ENCODE measurements at places on chromosomes 1 and 21.

- no peak for DNase-seq
Measured at GRCh38 chr1:184425449-184426277, 38.8 kb downstream of the C1orf21 start.

DNA sequence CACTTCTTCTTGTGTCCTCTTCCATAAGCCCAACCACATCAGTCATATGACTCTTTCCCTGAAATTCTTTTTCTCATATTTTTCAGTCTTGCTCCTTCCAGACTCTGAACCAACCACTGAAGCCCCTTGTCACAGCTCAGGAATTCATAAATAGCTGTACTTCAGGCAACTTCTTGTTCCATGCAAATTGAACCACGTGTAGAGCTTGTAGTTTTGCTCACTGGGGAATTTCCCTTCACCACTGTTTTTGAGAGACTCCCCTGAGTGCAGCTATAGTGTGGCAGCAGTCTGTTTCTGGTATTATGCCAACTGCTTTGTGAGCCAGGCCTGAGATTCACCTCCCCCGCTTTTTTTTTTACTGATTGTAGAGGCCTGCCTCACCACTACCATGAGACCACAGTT, 150.3 kb upstream of the SPAG17 start:
- DNase-seq = no peak

- no peak for DNase-seq
Measured at GRCh38 chr1:46180082-46180616, 3.9 kb upstream of the P3R3URF start.

DNA sequence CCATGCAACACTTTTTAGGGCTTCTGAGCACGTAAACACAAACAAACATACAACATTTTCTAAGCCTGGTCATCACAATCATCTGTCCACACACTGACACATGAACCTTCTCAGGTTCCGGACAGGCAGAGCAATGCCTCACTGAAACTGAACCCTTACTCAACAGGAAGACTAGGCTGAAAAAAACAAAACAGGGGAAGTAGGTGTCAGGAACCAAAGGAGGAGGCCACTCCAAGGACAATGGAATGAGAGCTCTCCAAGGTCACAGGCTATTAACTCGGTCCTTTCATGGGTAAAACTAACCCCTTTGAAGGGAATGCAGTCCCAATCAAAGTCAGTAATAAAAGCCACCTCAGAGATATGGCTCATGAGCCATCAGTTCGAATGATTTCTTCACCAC, 76.6 kb downstream of the FAM78B start:
- no peak for DNase-seq

- no peak for DNase-seq
Measured at GRCh38 chr1:221841251-221841982, 99.5 kb upstream of the DUSP10 start.

DNA sequence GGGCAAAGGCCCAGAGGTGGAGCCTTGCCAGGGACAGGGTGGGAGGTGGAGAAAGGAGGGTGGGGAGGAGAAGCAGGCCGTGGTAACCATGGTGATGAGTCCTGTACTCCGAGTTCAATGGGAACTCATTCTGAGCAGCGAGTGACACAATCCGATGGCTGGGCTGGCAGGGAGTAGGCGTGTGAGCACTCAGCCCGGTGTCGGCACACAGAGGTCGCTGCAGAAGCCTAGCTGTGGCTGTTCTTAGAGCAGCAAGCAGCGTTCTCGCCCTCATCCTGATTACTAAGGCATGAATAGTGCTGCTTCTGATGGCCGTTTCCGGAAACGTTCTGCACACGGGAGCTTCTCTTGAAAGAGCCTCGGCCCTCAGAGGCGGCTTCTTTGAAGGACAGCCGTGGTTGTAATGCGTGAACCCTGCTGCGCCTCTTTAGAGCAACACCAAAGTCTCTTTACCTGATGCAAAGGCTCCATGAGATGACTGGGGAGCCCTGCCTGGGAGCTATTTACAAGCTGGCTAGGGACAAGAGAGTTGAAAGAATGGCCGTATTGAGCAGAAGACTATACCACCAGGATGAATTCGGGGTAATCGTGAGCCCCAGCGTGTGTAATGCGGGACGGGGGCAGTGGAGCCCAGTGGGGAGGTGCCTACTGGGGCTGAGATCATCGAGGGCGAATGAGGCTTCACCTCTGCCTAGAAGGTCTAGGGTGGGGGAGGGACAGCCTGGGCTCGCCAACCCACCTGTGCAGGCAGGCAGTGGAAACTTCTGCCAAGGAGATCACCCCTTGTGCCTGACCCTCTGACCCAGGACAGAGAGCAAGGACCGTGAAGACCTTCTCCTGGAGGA, 72.8 kb upstream of the PAX7 start:
- no peak for DNase-seq

DNA sequence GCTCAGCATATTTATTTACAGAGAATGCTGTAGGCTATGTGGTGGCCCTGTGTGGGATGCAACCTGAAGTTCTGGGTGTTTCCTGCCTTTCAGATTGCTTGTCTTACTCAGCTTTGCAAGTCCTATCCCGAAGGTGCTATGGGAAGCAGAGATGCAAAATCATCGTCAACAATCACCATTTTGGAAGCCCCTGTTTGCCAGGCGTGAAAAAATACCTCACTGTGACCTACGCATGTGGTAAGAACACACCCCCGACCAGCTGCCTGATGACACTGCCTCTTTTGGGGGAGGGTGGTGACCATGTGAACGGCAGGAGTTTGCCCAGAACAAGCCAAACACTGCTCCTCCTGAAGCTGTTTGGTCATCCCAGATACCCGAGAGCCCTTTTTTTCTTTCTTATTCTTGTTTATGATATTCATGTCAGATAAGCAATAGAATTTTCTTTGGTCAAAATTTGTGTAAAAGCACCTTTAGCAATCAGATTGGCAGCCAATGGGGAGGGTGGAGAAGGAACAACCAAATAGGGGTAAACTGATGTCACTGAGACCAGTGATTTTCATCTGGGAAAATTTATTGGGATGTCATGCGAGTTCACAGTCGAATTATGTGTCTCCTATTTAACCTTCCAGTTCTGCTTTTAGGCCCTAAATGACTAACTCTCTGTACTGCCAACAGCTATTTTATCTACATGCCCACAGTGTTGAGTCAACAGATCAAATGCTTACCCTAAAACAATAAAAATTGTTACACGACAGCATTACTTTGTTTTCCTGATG, 82.6 kb downstream of the EVA1C start:
- DNase-seq = no peak

GRCh38 chr1:225917536-225917935, 6.5 kb downstream of the PYCR2 start:
- no peak for DNase-seq

GRCh38 chr1:244735404-244735803, 82.5 kb downstream of the DESI2 start:
- no peak for DNase-seq

DNA sequence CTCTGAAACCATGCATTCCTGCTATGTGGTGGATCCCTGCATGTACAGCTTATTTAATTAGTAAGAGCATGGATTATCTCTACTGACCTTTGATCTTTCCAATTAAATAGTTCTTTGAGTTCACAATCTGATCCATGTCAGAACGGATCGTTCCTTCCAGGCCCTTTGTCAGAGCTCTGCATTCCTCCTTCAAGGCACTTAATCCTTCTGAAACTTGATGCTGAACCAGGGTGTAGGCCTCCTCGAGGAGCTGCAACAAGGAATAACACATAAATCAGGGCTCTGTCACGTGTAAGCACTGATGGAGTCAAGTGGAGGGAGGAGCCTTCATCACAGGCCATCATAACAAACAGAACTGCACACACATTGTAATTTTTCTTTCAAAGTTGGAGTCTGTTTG, 68.4 kb upstream of the EDEM3 start:
- no peak for DNase-seq

- DNase-seq = peak; percentile 74
Measured at GRCh38 chr1:35930593-35931445, at the start of gene AGO3. Gene AGO3, plus strand, starts transcription at chr1:35931105. Its CDS starts 322 bp downstream, at chr1:35931427.

- DNase-seq = no peak
Measured at GRCh38 chr1:33378976-33379375, 51.9 kb downstream of the PHC2 start.

GRCh38 chr1:30604801-30605440, 118.5 kb downstream of the MATN1 start:
- DNase-seq = no peak

DNA sequence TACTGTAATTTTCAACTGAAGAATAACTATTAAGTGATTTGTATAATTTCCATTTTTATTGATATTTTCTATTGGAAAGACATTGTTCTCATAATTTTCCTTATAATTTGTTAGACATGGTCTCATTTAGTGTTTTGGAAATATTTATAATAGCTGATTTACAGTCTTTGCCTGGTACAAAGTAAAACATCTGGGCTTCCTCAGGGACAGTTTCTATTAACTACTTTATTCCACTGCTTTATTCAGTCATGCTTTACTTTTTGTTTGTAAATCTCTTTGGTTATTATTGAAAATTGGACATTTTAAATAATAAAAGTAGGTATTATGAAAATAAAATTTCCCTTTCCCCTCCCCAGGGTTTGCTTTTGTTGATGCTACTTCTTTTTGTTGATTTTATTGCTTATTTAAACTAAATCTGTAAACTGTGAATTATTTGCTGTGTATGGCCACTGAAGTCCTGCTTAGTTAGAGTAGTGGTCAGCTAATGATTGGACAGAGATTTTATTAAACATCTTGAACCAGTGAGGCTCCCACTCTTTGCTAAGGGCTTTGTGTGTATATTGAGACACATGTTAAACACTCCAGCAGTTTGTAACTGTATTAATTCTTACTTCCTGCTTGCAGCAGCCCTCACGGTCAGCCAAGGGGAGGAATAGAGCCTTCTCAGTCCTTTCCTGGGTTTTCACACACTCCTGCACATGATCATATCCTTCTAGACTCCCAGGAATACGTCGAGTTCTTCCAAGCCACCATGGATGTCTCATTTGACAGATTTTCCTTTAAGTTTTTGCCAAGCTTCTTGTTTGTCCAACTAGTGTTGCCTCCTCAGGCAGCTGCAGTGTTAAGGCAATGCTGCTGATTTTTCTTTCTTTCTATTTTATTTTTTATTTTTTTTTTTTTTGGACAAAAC, 994.6 kb upstream of the PRMT6 start:
- no peak for DNase-seq

DNA sequence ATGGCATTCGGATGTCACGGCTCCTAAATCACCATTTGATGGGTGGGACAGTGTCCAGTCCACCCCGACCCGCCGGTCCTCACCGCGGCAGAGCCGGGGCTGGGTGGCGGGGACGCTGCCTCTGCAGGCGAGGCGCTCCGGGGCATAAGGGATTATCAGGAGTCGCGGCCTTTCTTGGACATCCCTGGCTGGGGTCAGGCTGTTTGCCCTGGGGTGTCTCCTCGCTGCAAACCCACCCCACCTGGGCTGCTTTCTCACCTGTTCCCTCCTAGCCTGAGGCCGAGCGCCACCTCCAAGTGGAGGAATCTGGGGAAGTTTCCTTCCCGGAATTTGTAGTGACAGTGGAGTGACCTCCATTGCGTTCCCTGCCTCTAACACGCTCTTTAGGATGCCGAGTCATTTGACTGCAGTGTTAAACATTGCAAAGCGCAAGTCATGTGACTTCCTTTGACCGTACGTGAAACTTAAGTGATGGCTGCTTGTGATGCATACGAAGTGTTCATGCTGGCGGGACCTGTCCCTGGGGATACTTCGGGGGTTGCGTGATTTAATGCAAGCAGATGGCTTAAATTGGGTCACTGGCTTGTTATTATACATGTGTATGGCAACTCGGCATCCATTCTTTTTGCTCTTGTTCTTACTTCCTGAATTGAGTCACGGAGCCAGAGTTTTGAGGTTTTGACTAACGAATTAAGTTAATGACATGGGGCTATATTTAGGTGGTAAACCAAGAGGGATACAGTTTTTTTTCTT, 536 bp downstream of the LGALS8 start:
- DNase-seq = peak; percentile 28

- no peak for DNase-seq
Measured at GRCh38 chr1:17168091-17168876, 36.6 kb upstream of the PADI1 start.

- no peak for DNase-seq
Measured at GRCh38 chr21:34333121-34333739, 30.6 kb upstream of the KCNE2 start.

DNA sequence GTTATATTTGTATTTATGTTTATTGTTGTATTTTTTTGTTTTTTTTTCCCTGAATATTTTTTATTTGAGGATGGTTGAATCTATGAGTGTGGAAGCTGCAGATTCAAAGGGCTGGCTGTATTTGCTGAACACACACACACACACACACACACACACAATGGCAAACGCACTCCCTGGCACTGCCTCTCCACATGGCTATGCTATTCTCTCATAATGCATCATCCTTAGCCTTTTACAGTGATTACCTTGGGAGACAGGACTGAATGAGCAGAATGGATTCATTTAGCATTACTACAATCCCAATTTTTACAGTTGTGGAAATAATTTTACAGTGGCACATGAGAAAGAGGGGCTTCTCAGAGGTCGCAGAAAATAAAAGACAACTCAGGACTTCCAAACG, 390.1 kb downstream of the PCP4 start:
- no peak for DNase-seq

DNA sequence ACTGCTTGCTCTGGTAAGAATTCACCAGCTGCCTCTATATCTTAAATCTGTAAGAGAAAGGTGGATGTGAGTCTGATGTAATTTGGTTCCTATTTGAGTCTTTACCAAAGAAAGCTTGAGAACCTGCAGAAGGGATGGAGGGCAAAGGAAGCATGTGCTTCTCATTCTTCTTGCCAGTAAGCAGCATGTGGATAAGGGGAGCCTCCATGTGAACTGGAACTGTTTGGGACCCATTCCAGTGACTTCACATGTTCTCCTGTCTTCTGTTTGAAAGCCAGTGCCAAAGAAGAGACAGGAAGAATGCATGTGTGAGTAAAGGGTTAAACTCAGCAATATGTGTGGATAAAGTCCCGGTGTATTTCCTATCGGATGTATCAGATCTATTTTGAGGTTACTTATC, 119.6 kb upstream of the ADGRL2 start:
- DNase-seq = no peak

DNA sequence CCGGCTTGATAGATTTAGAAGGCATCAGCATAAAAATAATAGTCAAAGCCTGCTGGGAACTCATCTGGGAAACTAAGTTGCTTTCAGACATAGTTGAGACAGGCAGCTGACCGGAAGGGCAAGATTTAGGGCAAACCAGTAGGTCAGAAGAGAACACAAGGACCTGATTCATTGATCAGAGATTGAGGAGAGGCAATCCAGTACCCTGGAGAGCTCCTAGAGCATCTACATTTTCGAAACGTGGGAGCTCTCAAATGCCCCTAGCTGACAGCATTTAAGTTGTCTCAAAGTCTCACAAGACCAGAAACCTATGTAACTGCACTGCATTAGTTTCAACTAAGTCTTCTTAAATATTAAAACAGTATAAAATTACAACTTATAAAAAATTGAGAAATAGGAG, 22.9 kb upstream of the MTF2 start:
- DNase-seq = no peak

GRCh38 chr1:169529068-169529642, 43.4 kb upstream of the SLC19A2 start:
- no peak for DNase-seq

GRCh38 chr1:225987491-225988316, 11.4 kb downstream of the SDE2 start:
- no peak for DNase-seq

GRCh38 chr1:201216395-201217085, 25.9 kb downstream of the IGFN1 start:
- no peak for DNase-seq
